Activated CD4-positive, CD25-positive, alpha-beta regulatory T cell treated with anti-CD3 and anti-CD28 coated beads, Interleukin-2, amount 50 U/mL, for 16 hours (primary cell): ENCODE measurements at places on chromosomes 3 and 15.
A peak's percentile ranks its signal among the peaks of the same experiment; 100 is the strongest.

GRCh38 chr15:50182219-50183013 is 420 bp downstream of the SLC27A2 start:
- DNase-seq: peak; percentile 0

- no peak for DNase-seq
Measured at GRCh38 chr3:121696186-121696585, 35.5 kb upstream of the HCLS1 start.

GRCh38 chr3:87503900-87504498 is 227.6 kb upstream of the POU1F1 start:
- no peak for DNase-seq

- no peak for DNase-seq
Measured at GRCh38 chr15:76192715-76193114, 118.6 kb downstream of the ETFA start.

- DNase-seq: no peak
Measured at GRCh38 chr3:133479895-133480669, 80.2 kb downstream of the BFSP2 start.

DNA sequence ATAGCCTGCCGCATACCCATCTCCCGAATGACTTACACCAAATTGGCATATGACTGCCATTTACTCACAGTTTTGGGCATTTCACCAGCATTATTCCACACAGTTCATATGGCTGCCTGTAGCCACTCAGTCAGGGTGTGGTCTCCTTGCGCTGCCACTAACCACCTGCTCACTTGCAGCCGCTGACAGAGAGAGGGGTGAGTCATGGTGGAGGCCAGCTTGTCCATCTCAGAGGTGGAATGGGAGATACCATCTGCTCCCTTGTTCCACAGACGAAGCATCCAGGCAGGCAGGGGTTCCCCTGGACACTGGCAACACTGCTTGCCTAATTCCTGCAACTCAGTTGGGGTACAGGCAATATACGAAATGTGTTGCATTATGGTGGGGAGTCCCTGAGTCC is 15.6 kb downstream of the CCRL2 start:
- DNase-seq: no peak

GRCh38 chr15:93203036-93203435 is 114.0 kb upstream of the RGMA start:
- DNase-seq: no peak

DNA sequence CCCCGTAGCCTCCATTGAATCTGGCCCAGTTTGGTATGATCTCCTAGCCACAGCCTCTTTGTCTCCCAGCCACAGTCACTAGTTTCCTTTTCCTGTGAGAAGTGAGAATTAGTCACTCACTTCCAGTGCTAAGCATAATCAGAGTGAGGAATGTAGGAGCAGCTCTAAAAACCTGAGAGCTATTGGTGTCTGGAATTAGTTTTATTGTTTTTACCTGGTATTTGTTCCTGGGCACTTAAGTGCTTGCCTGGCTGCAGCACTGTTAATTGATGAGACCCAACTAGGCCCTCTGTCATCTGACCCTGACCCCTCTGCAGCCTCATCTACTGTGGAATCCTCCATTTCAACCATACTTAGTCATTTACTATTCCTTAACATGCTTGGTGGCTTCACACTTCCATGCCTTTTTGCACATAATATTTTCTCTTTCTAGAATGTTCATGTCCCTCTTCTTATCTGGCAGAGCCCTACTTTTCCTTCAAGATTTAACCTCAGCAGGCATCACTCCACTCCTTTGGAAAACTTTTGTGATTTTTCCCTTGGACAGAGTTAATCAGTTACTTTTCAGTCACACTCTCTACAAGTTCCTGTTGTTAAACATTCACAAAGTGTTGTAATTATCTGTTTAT is 48.8 kb downstream of the PDE8A start:
- no peak for DNase-seq

DNA sequence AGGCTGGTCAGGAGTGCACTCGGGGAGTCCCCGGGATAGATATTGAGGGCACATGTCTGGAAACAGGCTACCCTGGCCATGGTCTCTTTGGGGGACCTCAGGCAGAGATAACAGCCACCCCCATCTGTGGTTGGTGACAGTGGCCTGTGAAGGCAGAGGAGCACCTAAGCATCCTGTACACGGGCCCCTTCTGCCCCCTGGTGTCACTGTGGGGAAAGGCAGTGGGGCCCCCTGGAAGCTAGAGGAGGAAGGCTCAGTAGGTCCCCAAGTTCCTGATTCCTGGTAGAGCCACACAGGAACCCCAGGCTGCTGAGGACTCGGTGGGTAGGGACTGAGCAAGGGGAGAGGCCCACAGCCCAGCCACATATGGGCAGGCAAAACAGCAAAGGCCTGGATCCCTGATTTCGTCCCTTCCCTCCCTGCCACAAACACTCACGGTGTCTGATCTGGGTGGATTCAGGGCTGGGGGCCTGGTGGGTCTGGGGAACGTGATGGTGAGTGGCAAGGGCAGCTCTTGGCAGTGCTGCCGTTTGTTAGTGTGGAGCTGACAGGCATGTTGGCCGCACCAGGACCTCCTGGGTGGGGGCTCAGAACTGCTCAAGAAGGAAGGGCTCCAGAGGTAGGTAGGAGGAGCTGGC is 14.1 kb upstream of the CXCR6 start:
- peak; percentile 41 for DNase-seq

GRCh38 chr15:72858205-72858604 is 74.6 kb upstream of the ADPGK start:
- no peak for DNase-seq

- DNase-seq: no peak
Measured at GRCh38 chr15:92772626-92773244, 117.2 kb upstream of the FAM174B start.

- DNase-seq: no peak
Measured at GRCh38 chr15:101239724-101240136, 12.1 kb downstream of the CHSY1 start.

GRCh38 chr3:168968609-168969008 is 694.9 kb downstream of the MECOM start:
- DNase-seq: no peak

DNA sequence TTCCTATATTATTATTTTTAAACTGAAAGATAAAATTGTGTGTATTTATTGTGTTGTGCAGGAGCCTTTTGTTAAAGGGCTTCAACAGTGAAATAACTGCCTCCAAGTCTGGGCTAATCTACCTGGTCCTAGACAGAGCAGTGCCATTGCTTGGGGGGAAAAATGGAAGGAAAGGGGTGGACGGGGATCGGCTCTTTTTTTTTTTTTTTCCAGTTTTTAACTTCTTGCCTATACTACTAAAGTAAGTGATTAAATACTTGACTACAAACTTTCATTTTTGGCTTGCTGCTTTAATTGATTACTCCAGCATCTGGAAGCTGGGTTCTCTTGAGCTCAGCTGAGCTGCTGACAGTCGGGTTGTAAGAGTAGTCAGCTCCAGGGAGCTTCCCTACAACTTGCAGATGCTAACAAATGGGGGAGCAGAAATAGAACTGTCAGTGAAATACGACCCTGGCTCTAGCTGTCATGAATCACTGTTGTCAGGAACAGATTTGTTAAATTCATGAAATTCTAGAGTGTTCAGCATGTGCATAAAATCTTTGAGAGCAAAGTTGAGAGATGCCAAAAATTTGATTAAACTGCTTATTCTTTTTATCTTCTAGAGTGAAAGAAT is 276.7 kb downstream of the ROBO1 start:
- DNase-seq: no peak

DNA sequence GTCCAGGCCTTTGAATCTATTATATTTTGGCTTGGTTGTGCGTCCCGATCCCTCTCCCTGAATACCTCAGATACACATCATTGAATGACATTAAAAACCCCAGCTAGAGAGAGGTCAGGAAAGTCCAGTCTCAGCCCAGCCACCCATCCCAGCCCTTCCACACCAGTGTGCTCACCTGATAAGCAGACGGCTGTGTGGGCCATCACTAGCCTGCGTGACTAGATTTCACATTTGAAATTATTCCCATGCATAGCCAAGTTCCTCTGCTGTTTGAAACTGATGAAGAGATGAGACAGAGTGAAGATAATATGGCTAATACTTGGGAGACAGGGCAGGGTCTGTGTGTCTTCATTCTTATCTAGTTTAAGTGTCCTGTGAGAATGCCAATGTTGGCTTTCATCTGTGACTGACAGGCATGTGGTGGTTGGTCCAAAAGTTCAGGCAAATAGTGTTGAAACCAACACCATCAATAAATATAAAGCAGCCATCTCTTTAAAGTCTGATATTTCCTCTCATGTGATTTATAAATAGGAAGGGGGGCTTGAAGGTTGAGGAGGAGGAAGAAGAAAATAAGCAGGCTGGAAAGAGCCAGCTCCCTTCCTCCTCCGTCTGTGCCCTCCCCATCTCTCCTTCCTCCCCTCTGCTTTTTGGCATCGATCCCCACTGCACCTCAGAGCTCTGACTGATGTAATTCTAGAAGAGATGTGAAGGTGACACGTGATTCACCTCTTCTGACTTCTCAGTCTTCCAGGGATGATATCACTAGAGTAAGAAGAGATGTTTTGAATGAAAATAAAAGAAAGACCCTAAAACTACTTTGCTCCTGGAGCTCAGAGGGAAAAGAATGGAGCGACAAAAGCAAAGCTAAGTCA is 5.1 kb downstream of the FAM43A start:
- DNase-seq: no peak

- no peak for DNase-seq
Measured at GRCh38 chr3:197737749-197738462, 1.2 kb upstream of the RUBCN start.

GRCh38 chr15:70045045-70045444 is 52.7 kb downstream of the TLE3 start:
- no peak for DNase-seq

DNA sequence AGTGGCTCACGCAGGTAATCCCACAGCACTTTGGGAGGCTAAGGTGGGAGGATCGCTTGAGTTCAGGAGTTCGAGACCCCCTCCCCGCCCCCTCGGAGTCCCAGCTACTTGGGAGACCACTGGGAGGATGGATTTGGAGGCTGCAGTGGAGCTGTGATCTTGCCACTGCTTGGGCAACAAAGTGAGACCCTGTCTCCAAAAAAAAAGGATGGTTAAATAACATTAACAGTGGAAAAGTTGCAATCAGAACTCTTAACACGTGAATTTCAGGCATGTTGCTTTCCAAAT is 1.4 kb upstream of the TMEM87A start:
- no peak for DNase-seq

GRCh38 chr15:72911626-72912025 is 128.1 kb upstream of the ADPGK start:
- DNase-seq: no peak

GRCh38 chr3:35120026-35120425 is 519.3 kb upstream of the ARPP21 start:
- no peak for DNase-seq

- DNase-seq: no peak
Measured at GRCh38 chr3:142272200-142272891, 47.0 kb upstream of the GK5 start.

- no peak for DNase-seq
Measured at GRCh38 chr15:101521591-101521990, 32.1 kb upstream of the PCSK6 start.

DNA sequence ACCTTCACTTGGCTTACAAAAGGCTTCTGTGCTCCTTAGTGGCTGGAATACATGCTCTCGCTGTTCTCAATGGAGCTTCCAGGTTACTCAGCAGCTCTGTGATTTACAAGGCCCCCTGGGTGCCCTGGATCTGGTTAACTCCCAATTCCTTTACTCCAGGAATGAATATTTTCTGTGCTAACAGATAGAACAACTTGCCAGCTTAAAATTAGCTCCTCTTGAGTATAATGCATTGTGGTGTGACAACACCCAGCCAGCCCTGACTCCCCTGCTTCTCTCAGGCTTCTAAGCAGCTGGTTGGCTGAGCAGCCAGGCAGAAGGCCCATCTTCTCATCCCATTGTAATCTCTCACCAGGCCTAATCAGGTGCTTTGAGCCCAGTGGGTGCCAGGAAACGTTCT is 246.4 kb downstream of the ALCAM start:
- no peak for DNase-seq

- no peak for DNase-seq
Measured at GRCh38 chr3:16205156-16205870, 30.8 kb downstream of the GALNT15 start.

DNA sequence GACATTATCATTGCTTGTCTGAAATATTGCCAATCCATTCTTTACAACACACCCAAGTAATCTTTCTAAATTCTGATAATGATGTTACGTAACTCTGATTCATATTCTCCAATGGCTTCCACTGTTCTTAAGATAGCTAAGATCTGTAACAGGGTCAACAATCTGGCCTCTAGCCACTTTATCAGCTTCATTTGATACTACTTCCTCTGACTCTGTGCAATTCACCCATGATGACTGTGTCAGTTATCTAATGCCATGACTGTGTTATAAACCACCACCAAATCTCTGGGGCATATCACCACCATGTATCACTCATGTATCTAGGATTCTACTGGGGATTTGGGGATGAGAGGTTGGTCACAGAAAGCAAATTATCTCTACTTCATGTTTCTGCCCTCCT is 44.0 kb downstream of the CD200 start:
- DNase-seq: no peak

DNA sequence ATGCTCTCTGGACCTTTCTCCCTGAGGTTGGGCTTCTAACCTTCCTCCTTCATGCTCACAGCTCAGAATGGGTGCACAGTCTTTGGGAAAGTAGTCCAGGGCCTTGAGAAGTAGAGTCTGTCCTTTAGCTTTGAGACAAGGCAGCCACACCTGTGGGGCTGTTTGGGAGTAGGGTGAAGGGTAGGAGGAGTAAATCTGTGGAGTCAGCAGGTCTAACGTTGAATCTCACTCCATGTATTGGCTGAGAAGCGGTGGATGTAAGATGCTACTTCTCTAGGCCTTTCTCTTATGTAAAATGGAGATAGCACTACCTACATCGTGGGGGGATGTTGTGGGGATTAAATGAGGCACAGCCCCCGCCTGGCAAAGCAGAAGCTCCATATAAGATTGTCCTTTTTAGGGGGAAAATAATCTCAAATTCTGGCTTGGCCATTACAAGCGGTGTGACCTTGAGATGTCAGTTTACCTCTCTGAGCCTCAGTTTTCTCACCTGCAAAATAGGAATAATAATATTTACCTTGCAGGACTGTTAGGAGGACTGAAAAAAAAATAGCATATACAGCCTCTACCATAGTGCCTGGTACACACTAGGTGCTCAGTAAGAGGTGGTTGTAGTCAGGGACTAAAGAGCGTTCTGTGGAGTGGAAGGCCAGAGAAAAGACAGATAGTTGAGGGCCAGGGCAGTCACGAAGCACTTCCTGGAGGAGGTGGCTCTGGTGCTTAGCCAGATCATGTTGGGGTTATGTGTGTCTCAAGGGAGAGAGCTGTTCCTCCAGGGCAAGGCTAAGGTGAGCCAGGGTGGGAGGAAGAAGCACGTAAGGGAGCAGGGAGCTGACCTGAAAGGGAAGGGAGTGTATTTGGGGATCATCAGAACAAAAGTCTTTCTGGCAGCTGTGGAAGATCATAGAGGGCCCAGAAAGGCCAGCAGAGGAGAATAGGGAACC is 82.8 kb upstream of the MRPS22 start:
- DNase-seq: no peak

GRCh38 chr3:69700949-69701348 is 38.3 kb upstream of the MITF start:
- no peak for DNase-seq
